ENCODE measurements at places on chromosomes 11 and 22.

- DNase-seq = no peak
Observed at GRCh38 chr11:117457835-117458234, 130.2 kb downstream of the CEP164 start.

GRCh38 chr11:28910926-28911325 is 802.7 kb downstream of the METTL15 start:
- DNase-seq = no peak

DNA sequence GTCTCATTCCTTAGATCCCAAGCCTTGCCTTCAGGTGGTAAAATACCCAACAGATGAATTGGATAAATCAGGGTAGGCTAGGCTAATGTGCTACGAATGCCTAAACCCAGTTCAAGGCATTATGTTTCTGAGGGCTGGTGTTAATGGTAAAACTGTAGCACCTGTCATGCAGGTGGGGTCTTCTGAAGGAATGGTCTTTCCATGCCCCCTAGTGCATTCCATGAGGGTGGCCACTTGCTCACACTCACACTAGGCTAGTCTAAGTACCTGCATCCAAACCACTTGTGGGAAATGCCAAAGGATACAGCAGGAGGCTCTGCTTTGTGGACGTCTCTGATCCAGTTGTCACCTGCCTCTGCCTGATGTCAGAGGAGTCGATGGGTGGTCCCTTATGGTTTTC is 24.2 kb upstream of the UCP3 start:
- DNase-seq = no peak

DNA sequence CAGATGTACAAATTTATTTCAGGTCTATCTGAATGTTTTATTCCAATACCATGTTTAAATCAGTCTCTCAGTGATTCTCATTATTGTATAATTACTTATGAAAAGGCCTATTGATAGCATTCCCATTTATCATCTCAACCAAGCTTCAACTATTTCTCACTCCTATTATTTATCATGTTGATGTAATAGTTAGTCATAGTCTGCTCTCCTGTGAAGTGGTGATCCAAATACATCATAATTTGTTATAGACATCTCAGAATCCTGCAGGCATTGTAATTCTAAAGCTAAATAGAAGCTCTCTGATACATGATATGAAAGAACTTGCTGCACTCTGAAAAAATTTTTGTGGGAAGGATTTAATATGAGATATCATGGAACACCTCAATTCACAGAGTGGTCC is 21.8 kb upstream of the OR8G1 start:
- no peak for DNase-seq

GRCh38 chr11:72631806-72632731 is 42.2 kb downstream of the PDE2A start:
- DNase-seq = no peak

DNA sequence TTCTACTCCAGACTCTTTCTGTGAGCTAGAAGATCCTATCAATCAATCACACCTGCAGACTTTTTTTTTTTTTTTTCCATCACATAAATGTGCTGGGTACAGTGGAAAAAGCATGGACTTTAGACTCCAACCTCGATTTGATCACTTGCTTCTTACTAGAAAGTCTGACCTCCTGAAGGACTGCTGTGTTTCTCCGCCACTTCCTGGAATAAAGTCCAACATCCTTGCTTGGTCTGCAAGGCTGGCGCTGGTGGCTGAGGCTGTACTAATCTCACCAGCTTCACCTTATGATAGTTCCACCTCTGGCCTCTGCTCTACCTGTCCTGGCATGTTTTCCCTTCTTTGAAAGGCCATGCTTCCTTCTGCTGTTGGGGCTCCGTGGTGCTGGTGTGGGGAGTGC is 60.9 kb upstream of the SESN3 start:
- DNase-seq = no peak

- DNase-seq = no peak
Observed at GRCh38 chr22:42796081-42796480, 61.0 kb downstream of the ARFGAP3 start.

GRCh38 chr22:37425800-37426705 is 1.2 kb downstream of the ELFN2 start:
- no peak for DNase-seq

- DNase-seq = peak; percentile 21
Observed at GRCh38 chr22:37428649-37429586, 1.6 kb upstream of the ELFN2 start.

GRCh38 chr11:70495351-70496310 is 97.3 kb downstream of the CTTN start:
- no peak for DNase-seq

GRCh38 chr11:75879737-75880136 is 64.7 kb downstream of the UVRAG start:
- no peak for DNase-seq

DNA sequence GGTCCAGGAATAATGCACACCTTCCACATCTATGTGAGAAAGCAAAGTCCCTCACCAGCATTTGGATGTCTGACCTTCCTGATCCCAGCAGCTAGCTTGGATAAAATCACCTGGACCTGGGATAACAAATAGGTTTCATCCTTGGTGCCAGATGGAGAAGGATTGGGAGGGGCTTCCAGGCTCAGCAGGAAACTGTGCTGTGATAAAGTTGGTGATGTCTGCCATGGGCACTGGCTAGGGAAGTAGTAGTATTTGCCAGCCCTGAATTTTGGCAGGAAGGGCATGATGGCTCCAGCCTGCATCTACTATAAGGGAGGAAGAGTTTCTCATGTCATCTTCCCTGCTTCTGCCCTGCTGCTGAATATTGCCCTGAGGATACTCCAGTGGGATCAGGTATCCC is 37.5 kb downstream of the C11orf91 start:
- no peak for DNase-seq

- DNase-seq = no peak
Observed at GRCh38 chr22:41876275-41876674, 38.6 kb downstream of the SHISA8 start.

- DNase-seq = no peak
Observed at GRCh38 chr22:46937185-46937584, 174.7 kb downstream of the TBC1D22A start.
